ENCODE measurements at places on chromosomes 2 and 18.

- no peak for ATAC-seq
These were observed 11.2 kb downstream of the GAREM2 start for GRCh38 chr2:26184121-26184520.

DNA sequence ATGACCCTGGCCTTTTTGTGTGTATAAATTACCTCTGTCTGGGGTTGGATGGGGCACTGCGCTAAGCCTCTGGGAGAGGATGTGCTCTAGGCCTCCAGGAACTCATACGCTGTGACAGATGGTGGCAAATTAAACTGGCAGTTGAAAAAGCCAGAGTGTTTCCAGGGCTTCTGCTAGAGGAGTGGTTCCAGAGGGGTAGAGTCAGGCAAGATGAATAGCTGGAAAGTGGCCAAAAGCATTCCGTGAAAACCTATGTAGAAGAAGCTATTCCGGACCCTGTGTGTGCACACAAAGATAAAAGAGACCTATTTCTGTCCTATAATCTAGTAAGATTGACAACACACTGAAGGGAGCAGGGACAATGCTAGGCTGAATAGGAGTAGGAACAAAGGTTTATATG lies 84.8 kb downstream of the ACTR3 start:
- no peak for ATAC-seq

DNA sequence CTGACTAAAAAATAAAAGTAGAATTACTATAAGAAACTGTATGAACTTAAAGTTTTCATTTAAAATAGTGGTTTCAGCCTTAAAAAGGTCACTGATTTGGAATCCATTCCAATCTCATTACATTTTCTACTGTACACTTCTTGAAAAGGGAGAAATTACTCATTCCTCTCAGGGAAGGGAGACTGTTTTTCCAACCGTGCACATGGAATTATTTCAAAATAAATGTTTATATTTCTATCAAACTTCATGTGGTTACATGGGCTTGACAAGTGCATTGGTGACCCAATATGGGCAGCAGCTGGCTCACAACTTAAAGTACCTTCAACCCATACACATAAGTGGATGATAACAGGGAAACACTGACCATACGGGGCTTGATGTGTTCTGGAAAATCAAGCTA lies 324.5 kb upstream of the THUMPD2 start:
- no peak for ATAC-seq

GRCh38 chr2:190881084-190881597 lies 520 bp downstream of the GLS start:
- ATAC-seq: peak; percentile 5

DNA sequence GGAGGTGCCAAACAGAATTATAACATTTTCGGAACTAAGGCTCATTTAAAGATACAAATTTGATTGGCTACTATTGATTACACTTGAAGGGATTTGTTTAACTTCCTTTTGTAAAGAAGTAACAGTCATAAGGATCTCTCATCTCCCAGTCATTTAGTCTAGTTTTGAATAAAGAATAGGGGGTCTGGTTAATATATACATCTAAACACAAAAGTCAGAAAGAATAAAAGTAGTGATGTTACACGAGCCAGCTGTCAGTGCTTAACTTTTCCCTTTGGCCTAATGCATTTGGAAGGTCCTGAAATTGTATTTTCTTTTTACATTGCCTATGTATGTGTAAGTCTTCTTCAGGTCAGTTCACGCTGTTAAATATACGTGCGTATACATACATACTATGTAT lies 8.1 kb downstream of the SEPTIN2 start:
- no peak for ATAC-seq

GRCh38 chr18:34411952-34412351 lies 187.2 kb upstream of the NOL4 start:
- ATAC-seq: no peak

DNA sequence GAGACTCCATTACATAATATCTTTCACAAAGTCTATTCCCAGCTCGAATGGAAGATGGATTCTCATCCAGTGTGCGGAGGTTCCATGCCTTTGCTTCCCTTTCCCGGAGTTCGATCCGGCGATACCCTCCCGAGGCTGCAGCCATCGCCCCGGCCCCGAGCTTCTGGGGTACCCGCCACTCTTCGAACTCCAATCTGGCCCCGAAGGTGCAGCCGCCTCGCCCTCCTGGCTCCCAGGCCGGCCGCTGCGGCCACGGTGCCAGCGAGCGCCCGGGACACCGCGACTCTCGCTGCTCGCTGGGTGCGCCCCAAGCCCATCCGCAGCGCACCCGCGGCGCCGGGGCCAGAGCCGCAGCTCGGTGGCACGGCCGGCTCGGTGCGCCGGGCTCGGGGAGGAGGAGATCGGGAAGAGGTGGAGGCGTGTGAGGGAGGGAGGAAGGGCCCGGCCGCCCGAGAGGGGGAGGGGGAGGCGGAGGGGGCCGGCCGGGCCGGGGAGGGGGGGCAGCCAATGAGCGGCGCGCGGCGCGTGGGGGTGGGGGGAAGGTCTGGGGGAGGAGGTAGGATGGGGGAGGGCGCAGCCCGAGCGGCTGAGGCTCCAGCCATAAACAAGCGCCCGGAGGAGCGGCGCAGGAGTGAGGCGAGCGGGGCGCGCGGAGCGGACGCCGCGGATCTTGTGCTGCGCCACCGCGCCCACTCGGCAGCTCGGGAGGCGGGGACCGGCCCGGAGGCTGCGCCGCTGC lies at the start of gene CRIM1:
Gene CRIM1, plus strand, starts transcription at position 628 of the 739 bp plus-strand sequence. CDS start 515 bp downstream, outside the sequence.
- peak; percentile 87 for ATAC-seq

DNA sequence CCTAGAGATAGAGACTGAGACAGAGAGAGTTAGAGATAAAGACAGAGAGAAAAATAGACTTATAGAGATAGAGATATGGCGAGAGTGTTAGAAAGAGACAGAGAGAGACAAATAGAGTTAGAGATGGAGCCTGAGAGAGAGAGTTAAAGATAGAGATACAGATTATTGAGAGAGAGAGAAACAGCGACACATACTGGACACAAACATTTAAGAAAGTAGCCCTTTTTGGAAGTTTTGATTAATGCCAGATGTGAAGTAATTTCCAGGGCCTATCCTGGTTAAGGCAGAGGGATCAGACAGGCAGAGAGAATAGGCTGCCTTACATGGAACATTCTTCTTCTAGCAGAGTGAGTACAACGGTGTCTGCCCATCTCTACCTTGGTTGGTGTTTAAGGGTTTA lies 311.6 kb upstream of the CDH7 start:
- ATAC-seq: no peak

GRCh38 chr2:29700560-29700959 lies 220.8 kb downstream of the ALK start:
- ATAC-seq: no peak

DNA sequence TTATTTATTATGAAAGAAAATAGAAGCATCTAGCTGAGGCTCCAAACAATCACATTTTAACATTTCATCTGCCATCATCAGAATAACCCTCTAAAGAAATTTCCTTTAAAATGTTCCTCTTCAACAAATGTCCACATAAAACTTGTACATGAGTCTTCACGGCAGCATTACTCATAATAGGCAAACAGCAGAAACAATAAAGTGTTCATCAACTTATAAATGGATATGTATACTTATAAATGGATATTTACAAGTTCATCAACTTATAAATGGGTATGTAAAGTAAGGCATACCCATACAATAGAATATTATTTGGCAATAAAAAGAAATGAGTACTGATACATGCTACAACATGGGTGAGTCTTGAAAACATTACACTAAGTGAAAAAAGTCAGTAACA lies 33.5 kb upstream of the ASNSD1 start:
- ATAC-seq: no peak

DNA sequence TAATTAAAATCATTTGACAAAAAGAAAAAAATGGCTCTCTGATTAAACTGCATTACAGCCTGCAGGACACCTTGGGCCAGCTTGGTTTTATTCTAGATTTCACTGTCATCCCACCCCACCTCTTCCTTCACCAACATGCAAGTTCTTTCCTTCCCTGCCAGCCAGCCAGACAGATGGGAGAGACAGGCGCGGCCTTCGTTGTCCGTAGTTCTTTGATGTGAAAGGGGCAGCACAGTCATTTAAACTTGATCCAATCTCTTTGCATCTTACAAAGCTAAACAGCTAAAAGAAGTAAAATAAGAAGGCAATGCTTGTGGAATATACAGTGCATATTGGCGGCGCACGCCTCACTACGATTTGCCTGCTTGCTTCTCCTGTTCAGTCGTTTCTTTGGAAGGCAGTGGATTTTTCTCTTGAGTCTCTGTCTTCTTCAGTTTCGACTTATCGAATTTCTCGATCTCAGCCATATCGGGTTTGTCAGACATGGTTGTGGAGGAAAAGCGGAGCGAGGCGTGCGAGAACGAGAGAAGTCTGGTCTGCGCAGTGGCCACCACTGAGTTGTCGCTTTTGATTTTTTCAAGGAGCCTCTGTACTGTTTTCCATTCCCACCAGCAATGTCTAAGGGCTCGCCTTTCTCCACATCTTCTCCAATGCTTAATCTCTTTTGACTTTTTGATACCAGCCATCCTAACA lies 22.4 kb downstream of the COLEC11 start:
- no peak for ATAC-seq

DNA sequence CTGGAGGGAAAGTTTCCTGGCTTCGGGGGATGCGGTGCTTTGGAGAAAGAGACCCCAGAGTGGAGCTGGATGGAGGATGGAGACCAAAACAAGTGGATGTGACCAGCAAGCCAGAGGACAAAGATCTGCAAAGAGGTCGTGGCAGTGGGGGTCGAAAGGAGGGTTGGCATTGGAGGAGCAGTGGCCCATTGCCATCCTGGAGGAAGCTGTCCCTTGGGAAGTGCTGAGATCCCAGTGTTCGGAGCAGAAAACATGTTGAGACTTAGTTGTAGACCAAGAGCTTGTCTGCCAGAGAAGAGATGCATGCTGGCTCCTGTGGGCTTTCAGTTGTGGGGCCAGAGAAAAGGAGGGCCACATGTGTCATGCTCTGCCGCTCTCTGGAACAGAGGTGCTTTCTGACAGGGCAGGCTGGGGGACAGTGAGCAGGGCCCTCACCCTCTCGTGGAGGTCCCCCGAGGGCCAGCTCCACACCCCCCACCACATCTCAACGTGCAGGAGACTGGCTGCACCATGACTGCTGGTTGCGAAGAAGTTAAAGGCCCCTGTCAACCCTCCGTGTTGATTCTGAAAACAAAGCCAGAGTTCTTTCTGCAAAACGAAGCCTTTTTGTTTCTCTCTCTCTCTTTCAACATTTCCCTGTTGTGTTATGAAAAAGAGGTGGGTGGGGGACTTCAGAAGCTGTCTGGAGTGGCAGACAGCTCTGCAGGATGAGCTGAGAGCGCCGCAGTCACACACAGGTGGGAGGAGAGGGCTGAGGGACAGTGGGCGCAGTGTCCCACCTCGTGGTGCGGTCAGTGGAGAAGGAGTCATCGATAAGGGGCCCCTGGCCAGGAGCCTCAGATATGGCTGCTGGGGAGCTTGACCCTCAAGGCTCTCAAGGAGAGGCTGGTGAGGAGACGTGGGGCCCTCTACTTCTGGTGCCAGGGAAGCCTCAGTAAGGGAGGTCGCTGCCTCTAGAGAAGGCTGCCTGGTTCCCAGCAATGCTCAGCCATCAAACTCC lies 77.6 kb upstream of the BCL2L11 start:
- ATAC-seq: no peak

DNA sequence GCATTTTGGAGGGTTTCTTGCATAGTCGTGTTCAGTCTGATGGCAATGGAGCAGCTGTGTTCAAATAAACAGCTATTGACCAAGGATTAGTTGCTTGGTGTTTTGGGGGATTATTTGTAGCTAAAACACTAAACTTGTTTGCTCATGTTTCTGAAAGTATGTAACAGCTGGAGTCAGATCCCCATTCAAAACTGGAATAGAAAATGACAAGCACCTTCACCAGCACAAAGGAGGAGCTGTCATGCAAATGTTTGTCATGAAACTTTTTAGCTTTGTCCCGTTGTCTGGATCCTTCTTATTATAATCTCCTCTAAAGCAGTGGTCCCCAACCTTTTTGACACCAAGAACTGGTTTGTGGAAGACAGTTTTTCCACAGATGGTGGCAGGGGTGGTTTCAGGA lies 96.9 kb upstream of the ZNF236 start:
- no peak for ATAC-seq

DNA sequence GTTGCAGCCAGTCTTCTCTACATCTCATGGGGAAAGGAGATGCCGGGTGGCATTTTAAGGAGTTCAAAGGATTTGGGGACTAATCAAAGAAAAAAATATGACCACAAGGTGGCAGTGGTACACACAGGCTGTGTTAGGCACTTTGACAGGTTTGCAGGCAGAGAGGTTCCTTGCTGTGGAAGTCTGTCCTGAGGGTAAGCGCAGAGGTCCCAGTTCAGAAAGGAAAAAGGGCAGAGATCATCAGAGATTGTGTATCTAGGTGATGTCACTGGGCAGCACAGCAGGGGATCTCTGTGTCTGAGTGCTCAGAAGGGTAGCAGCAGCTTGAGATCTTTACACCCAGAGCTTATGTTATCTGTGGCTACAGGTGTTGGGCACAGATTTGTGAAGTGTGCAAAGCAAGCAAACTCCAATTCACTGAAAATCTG lies 231.4 kb downstream of the LRRTM1 start:
- ATAC-seq: no peak

DNA sequence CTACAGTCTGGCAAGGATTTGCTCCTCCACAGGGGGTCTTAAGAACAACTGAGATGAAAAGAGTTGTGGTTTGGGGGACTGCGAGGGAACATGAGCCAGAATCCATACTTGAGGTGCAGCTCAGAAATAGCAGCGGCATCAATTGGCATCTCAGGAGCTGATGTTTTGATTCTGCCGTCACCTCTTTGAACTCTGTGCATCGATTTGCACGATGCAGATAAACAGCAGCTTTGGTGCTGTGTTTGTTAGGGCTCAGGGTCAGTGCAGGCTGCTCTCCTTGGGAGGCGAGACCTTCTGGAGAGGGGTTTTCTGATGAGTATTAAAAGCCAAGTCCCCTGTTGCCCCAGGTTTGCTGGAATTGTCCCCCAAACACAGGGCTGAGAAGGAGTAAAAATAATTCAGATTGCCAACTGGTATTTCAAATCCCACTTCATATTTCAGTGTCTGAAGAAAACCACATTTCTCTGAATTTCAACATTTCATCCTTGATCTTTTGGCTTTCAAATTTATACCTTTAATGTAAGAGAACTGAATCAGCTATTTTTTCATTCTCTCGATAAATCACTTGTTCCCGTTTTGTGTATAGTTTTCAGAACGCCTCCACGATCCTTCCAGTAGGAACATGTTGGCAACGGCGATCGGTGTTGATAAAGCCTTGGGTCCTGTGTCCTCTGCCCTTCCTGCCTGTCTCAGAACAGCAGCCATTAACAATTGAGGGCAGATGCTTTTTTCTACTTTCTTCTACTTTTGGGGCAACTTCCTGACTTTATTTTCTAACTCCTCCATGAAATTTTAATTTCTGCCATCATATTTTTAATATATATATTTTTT lies 65.0 kb downstream of the RAB31 start:
- no peak for ATAC-seq

- ATAC-seq: no peak
These were observed 8.6 kb downstream of the ITGA4 start for GRCh38 chr2:181465676-181466375.

Data from gastroesophageal sphincter (tissue), 4 donors.